ENCODE measurements at places on chromosomes 12 and 14. TPM values are rescaled to one million over a fixed set of nuclear protein-coding genes. Genes with fewer than 3 reads are reported as not detected.

KITLG gene
- total RNA-seq = 12.1 TPM

TCL1B gene
- total RNA-seq = 3.6 TPM

DPPA3 gene
- 2.0 TPM for total RNA-seq

FOXA1 gene
- 0.07 TPM for total RNA-seq

SOAT2 gene
- not detected for total RNA-seq

KCNA5 gene
- total RNA-seq = 0.09 TPM

PPP4R4 gene
- 3.9 TPM for total RNA-seq

AKAP5 gene
- total RNA-seq = 2.5 TPM

PLCZ1 gene
- not detected for total RNA-seq

ACVRL1 gene
- total RNA-seq = not detected

DUSP6 gene
- 35.3 TPM for total RNA-seq

MGAT4C gene
- total RNA-seq = 2.1 TPM

WNT5B gene
- total RNA-seq = 0.61 TPM

FAM181A gene
- not detected for total RNA-seq

AQP6 gene
- 0.09 TPM for total RNA-seq

CKAP4 gene
- total RNA-seq = 59.6 TPM

KLRC1 gene
- total RNA-seq = not detected

SDS gene
- 0.13 TPM for total RNA-seq

TMEM263 gene
- 10.7 TPM for total RNA-seq

Data from H9 (cell line).